D721Med (cell line): ENCODE measurements at places on chromosomes 3 and 15.

- DNase-seq = no peak
Observed at GRCh38 chr3:171825222-171825828, 15.0 kb upstream of the PLD1 start.

- no peak for DNase-seq
Observed at GRCh38 chr3:78792212-78792611, 975.6 kb downstream of the ROBO1 start.

- DNase-seq = no peak
Observed at GRCh38 chr3:54311211-54311747, 188.9 kb downstream of the CACNA2D3 start.

DNA sequence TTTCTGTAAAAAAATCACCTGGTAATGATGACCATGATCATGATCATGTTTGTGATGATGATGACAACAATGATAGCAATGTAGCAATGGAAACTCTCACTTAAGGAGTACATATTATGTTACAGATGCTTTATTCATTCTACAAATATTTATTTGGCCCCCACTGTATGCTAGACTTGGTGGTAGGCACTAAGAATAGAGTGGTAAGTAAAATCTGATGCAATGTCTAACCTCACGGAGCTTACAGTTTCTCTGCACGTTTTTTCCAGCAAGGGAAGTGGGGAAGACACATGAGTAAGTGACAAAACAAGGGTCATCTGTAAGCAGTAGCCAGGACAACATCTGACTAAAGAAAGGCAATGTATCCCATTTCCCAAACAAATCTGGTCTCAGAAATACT lies 199.4 kb upstream of the MRPL3 start:
- no peak for DNase-seq

GRCh38 chr3:16192176-16192811 lies 17.8 kb downstream of the GALNT15 start:
- DNase-seq = no peak

GRCh38 chr3:30059240-30059639 lies 547.2 kb upstream of the TGFBR2 start:
- DNase-seq = no peak

- DNase-seq = no peak
Observed at GRCh38 chr15:100981086-100981485, 61.9 kb downstream of the LRRK1 start.

- DNase-seq = no peak
Observed at GRCh38 chr3:69059688-69060087, 7.6 kb upstream of the TMF1 start.

- DNase-seq = peak; percentile 45
Observed at GRCh38 chr3:128950223-128950938, 43.5 kb downstream of the CFAP92 start.

DNA sequence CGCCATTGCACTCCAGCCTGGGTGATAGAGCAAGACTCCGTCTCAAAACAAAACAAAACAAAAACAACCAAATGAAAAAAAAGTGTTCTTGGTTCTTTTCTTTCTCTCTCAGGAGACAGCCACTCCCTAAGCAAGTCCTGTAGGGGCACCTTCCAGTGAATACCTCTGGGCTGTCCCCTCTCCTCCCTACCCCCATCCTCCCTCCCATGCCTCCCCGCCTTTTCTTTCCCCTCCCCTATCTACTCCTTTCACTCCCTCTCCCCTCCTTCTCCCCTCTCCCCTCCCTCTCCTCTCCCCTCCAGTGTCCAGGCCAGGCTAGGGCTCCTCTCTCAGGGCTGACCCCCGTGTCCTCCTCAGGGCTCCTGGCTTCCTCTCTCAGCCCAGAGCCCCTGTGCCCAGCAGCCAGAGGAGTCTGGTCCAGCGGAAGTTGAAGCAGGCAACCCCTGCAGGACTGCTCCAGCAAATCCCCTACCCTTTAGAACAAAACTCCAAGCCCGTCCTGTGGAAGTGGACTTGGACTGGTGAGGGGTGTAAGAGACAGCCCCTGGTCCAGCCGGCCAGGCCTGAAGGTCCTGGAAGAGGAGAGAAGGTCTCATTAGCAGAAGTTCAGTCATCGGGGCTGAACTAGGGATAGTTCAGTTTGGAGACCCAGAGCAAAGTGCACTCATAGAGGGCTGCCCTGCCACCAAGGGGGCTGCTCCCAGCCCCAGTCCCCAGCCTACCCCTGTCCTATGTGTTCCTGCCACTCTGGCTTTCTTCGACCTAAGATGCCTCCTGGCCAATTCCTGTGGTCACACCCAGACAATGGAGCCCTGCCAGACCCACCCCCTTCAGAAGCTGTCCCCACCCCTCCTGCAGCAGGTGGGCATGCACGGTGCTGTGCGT lies 79.8 kb upstream of the IQSEC1 start:
- no peak for DNase-seq

DNA sequence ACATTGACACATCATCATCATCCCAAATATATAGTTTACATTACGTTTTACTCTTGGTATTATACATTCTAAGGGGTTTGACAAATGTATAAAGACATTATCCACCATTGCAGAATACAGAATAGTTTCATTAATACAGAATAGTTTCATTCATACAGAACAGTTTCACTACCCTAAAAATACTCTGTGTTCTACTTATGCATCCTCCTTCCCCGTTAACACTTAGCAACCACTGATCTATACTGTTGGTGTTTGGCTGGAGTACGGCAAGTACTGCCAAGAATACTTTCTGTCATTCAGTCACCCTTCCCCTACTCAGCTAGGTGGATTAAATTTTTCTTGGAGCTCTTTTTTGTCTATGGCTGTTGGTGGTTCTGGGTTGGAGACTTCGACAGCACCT lies 33.4 kb downstream of the LEKR1 start:
- no peak for DNase-seq

GRCh38 chr3:13717222-13717895 lies 162.5 kb downstream of the WNT7A start:
- DNase-seq = no peak

GRCh38 chr3:66200147-66200546 lies 20.7 kb upstream of the SLC25A26 start:
- no peak for DNase-seq

GRCh38 chr3:62638316-62638715 lies 236.9 kb downstream of the CADPS start:
- no peak for DNase-seq

DNA sequence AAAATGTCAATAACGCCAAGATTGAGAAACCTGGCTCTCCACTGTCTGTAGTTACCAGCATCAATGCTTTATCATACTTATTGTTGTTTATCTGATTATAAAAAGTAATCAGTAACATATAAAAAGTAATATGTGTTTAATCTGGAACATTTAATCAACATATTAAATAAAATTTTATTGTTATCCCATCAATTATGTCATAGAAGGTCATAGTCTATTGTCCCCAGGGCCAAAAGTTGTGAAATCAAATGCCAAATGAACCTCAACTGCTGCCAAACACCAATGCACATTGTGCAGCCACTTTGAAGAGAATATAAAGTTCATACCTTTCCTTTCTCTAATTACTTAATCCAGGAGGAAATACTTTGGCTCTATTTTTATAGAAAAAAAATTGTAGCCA lies 106.6 kb downstream of the EOMES start:
- DNase-seq = no peak
